Glutamatergic neuron (in vitro differentiated cells): ENCODE measurements at places on chromosomes 5 and 9. TPM values are rescaled to one million over a fixed set of nuclear protein-coding genes. Genes with fewer than 3 reads are reported as not detected.

DNA sequence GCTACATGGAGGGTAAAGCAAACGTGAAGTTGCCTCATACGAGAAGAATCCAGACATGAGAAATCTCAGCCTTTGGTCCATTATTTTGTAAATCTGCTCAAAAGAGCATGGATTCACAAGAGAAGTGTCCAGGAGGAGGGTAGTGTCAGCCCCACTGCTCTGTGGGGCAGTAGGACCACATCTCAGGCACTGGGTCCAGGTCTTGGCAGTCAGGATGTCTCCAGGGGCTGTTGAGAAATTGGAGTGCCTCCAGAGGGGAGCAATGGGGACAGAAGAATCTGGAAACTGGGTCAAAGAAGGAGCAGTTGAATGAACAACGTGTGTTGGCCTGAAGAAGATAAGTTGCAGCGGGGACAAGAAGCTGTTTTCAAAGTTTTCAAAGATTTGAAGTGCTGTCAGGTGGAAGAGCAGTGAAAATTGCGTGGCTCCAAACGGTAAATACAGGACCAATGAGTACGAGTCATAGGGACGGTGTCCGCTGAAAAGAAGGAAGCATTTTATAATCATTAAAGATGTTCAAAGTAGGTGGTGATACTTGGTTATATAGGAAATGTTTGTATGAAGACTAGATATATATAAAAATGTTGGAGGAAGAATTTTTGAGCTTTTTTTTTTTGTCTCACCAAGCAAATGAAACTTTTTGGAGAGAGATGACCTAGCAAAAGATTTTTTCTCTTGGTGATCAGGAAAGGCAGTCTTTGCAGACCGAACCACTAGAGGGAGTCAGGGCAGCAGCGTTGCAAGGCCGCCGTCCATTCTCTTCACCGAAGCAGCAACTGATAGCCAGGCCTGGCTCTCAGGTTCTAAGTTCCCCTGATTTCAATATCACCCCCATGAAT is 57.1 kb upstream of the ZBED3 start:
- peak; percentile 79 for DNase-seq

DNA sequence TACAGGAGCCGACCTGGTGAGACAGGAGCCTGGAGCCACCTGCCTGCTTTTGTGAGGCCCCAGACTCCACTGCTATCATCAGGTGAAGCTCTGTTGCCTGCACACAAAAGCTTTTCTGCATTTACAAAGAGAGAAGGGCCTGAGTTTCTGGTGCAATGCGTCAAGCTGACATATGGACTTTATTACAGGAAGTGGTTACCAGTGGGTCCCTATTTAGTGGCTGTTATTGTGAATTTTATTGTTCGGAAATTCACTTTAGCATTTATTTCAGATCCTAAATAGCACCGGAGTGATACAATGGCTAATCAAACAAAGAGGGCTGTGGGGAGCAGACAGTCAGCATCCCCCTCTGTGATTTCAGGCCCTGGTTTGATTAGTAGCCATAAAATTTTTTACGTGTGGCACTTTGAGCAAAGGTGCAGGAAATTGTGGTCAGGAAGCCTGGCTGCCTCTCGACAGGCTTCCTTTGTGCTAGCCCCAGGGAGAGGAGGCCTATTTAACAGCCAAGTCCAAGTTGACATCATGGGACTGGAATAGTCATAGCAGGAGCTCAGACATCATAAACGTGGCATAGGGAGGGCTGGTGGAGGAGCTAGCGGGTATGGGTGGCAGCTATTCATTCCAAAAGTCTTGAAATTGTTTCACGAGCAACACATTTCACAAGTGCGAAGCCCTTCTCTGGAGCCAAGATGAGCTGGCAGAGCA is 8.4 kb downstream of the TGFBI start:
- DNase-seq: no peak

DNA sequence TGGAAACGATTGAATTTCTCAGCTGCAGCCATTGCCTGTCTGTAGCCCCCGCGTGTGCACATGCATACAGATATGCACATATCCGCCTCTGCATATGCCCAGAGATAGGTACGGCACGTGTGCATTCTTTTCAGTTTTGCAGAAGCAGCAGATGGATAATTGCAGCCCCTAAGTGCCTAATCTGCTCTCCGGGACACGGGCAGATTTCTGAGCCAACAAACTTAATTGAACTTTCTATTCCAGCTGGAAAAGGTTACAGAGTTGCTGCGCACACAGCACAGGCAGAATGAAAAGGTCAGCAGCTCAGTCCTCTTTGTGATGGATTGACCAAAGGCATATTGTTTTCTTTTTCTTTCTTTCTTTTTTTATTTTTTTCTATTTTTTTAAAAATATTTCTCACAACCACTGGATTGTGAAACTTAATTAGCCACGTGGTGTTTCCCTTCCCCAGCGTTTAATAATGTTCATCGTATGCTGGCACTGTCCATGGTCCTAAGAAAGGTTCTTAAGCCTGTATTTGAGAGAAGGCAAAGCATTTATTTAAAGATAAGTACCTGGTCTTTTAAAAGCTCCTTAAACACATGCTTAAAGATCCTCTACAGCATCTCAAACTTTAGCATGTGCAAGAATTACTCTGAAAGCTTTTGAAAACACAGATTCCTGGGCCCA is 270.2 kb upstream of the BRINP1 start:
- no peak for DNase-seq

DNA sequence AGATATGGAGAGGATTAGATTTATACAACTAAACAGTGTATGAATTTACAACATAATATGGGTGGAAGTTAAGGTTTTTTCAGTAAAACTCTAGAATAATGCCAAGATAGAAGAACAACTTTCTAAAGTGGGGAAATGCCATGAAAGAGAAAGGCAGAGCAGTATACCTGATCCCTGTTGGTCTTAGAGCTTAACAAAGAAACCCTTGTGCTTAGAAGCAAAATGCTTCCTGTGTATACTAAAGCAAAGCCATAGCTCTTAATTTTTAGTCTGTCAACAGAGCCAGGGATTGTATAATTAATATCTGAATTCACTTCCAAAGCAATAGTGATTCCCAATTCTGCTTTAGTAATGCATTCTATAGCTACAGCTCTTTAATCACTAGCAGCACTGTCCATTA is 14.4 kb downstream of the C9orf85 start:
- no peak for DNase-seq

DNA sequence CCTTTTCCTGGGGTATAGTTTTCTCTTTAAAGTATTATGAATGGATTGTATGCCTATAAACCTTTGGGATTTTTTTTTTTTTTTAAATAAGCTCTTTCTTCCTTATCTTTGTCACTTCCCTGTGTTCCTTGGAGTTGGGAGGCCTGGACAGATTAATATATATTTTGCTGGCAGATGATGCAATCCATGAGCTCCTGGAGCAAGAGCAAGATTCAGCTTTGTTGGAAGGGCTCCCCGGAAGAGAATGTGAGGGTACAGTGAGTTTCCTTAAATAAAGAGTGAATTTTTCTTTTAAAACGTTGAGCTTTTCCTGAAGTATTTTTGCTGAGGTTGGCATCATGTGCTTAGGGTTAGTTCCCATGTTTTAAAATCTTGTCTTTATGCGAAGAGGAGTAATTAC is 98.7 kb upstream of the SLC28A3 start:
- DNase-seq: no peak

- DNase-seq: no peak
Observed at GRCh38 chr5:14339468-14339867, 196.3 kb downstream of the TRIO start.

DNA sequence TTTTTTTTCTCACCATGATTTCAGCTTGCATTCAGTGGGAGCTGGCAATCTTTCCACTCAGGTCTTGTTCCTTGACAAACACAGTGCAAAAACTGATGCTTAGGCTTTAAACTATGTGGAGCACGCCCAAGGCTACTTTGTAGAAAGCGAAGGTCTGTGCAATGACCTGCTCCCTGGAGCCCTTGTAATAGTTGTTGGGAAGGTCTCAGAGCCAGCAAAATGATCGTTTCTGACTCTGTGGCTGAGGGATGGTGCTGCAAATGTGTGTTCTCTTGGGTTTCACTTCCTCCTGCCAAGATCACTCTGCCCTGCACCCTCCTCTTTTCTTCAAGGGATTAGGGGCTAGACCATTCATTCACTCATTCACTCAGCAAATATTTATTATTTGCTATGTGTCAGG is 249.7 kb upstream of the MAP3K1 start:
- no peak for DNase-seq

DNA sequence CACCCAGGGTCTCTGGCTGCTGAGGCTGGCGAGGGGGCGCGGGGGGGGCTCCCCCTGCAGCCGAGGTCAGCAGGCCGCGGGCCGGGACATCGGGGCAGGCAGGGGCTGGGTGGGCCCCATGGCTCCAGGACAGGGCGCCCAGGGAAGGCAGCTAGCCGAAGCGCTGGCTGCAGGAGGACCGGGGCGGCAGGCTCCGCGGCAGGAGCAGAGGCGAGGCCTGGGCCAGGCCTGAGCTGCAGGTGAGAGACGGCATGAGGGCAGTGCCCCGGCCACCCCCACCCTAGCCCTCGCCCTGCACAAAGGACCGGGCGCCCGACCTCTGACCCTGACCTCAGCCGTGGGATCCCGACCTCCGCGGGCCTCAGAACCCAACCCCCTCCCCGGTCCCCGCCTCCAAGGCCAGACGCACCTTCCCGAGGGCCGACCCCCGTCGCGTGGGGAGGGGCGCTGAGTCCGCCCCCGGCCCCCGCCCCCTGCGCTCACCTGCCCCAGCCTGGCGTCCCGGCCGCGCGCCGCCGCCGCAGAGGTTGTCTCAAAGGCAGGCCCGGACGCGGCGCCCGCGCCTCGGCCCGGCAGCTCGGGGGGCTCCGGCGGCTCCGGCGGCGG is 431 bp downstream of the RNF208 start:
- peak; percentile 53 for DNase-seq

DNA sequence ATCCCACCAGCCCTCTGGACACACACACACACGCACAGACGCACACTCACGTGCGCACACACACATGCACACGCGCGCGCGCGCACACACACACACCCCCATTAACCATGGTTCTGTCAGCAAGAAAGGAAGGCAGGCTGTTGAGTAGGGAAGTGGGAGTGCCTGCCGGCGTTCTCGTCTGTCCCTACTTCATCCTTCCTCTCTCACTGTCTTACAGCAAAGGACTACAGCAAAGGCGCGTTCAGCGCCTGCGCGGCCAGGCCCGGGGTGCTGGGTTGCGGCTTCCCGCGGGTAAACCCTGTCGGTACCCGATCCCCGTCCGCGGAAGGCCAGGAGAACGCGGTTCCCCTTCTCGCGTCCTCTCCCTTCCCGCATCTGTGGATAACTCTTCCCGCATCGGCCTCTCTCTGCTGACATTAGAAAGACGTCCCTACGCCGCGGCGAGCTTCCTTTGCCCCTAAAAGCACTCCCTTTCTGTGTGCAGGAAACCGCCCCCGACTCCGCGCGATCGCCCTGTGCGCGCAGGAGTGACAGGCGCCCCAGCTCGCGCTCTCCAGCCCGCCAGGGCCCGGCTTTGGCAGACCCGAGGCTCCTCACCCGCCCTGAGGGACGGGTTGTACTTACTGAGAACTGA is 219.2 kb downstream of the AGTPBP1 start:
- DNase-seq: peak; percentile 67

GRCh38 chr9:111065414-111065813 is 27.1 kb upstream of the LPAR1 start:
- DNase-seq: no peak

GRCh38 chr9:16258708-16259107 is 611.8 kb downstream of the BNC2 start:
- no peak for DNase-seq

DNA sequence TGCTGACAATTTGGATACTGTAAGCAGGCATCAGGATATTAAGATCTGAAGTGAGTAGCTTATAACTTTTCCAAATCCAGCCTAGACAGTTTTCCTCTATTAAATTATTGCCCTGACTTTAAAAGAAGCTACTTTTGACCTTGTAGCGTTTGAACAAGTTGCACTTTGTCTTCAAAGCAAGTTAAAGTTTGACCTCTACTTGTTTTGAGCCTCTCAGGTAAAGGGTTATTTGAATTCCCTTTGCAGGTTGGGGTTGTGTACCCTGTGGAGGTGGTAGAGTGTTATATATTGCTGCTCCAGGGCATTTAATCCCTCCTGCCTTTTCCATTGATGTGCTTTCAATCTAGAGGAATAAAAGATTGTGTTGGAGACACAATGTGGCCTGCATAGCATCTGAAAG is 30.1 kb downstream of the FXN start:
- no peak for DNase-seq

GRCh38 chr5:119578937-119579336 is 50.4 kb upstream of the FAM170A start:
- no peak for DNase-seq

DNA sequence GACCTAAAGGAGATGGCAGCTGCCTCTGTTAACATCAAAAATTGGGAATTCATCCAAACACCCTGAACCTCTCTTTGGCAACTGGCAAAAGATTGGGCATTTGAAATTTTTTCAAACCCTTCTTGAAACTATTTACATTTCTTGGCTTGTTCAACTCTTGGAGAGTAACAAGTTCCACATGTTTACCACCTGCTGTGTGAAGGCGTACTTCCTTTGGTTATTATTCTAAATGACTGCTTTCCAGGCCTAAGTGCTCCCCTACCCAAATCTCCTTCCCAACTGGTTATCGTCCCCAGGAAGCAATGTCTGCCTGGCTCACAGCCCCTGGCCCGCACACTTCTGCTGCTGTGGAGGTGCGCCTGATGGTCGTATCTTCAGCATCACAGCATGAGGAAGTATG is 422.7 kb downstream of the DMAC1 start:
- no peak for DNase-seq

- DNase-seq: peak; percentile 8
Observed at GRCh38 chr9:127210851-127211730, 53.5 kb upstream of the GARNL3 start.

GRCh38 chr9:88527618-88528017 is 7.4 kb upstream of the NXNL2 start:
- DNase-seq: no peak

Gene PCDHGA3
- 10.4 TPM for total RNA-seq

Gene FOXD4L3
- 0.27 TPM for total RNA-seq

Gene C1QTNF3
- total RNA-seq: 9.0 TPM

Gene RELL2
- total RNA-seq: 12.6 TPM

Gene DCP2
- 117 TPM for total RNA-seq

Gene SLCO4C1
- total RNA-seq: 1.5 TPM

Gene IFNB1
- total RNA-seq: not detected

Gene CRB2
- total RNA-seq: 6.8 TPM

Gene SURF4
- total RNA-seq: 111 TPM

Gene PCSK5
- 9.6 TPM for total RNA-seq

Gene ZFP62
- total RNA-seq: 27.0 TPM

Gene ROPN1L
- not detected for total RNA-seq

Gene TRIM14
- 0.71 TPM for total RNA-seq

Gene GBA2
- total RNA-seq: 287 TPM
